ENCODE measurements at places on chromosomes 5 and 9. TPM values are rescaled to one million over a fixed set of nuclear protein-coding genes. Genes with fewer than 3 reads are reported as not detected.

Gene SH3RF2
- 12.4 TPM for total RNA-seq

- H3K27me3 ChIP-seq, result no peaks in the 10 kb centered on the region
- DNase-seq, result no peak
- H3K4me1 ChIP-seq, result no peaks in the 10 kb centered on the region
- H3K27ac ChIP-seq, result no peak overlapping the region
- H3K36me3 ChIP-seq, result no peaks in the 10 kb centered on the region
- no peak overlapping the region for H3K4me3 ChIP-seq
These were observed 242.3 kb upstream of the NREP start for GRCh38 chr5:111999286-111999685.

GRCh38 chr9:75979362-75979761 lies 88.9 kb downstream of the PCSK5 start:
- no peak overlapping the region for H3K4me3 ChIP-seq
- H3K4me1 ChIP-seq, result peaks cover 3% of the 10 kb centered on the region
- no peaks in the 10 kb centered on the region for H3K27me3 ChIP-seq

Gene HACD4
- total RNA-seq, result 10.6 TPM

DNA sequence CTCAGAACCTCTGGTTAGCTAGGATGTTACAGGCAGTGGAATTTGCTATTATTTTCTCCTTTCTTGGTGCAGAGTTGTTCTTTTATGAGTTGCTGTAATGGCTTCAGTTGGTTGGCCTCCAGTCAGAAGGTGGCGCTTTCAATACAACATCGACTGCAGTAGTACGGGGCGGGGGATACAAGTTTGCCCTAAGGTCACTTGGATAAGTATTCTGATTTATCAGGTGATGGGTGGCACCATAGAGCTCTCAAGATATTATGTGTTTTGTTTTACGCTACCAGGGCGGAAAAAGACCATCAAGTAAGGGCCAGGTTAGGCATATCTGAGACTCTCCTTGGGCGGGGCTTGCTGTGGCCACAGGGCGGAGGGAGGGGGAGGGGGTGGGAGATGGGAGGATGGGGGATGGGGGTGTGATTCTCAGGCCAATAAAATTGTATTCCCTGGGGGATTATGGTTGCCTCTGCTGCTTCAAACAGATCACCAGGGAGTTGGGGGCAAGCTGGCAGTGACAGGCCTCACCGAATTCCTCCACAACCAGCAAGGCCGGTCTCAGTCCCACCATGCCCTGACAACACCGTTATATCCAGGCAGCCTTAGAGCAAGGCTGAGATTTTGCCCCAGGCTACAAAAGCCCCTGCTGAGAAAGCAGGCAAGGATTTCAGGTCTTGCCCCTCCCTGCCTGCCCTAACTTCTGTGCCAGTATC lies 15.9 kb upstream of the RNF38 start:
- H3K27ac ChIP-seq, result no peak overlapping the region
- no peaks in the 10 kb centered on the region for H3K27me3 ChIP-seq
- no peaks in the 10 kb centered on the region for H3K36me3 ChIP-seq
- H3K4me1 ChIP-seq, result no peaks in the 10 kb centered on the region
- no peak overlapping the region for H3K4me3 ChIP-seq
- no peak for DNase-seq

DNA sequence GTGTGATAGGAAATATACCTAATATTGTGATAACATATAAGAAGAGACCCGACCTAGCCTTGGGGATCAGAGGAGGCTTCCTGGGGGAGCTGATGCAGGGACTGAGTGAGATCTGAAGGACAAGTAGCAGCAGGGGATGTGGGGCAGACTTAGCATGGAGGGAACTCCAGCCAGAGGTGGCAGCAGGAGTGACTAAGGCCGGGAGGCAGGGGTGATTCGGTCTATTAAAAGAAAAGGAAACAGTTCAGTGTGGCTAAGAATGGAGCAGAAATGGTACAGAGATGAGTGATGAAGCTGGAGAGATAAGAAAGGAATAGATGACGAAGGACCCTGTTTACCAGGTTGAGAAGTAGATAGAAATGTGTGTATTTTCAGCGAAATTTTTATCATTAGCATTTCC lies 408.8 kb downstream of the ENC1 start:
- no peaks in the 10 kb centered on the region for H3K36me3 ChIP-seq
- DNase-seq, result no peak
- no peaks in the 10 kb centered on the region for H3K4me1 ChIP-seq

Gene ARL10
- 7.9 TPM for total RNA-seq

GRCh38 chr5:74424162-74424868 lies 216.2 kb downstream of the ENC1 start:
- H3K27me3 ChIP-seq, result no peaks in the 10 kb centered on the region
- H3K36me3 ChIP-seq, result no peaks in the 10 kb centered on the region
- H3K27ac ChIP-seq, result no peak overlapping the region
- no peak for DNase-seq
- no peaks in the 10 kb centered on the region for H3K4me1 ChIP-seq
- no peak overlapping the region for H3K4me3 ChIP-seq

GRCh38 chr9:11894136-11894535 lies 799.0 kb upstream of the TYRP1 start:
- no peaks in the 10 kb centered on the region for H3K27me3 ChIP-seq
- H3K27ac ChIP-seq, result no peak overlapping the region
- no peak overlapping the region for H3K4me3 ChIP-seq
- H3K36me3 ChIP-seq, result no peaks in the 10 kb centered on the region
- H3K4me1 ChIP-seq, result no peaks in the 10 kb centered on the region

All from upper lobe of right lung (tissue), 1 donor.